ENCODE measurements at places on chromosomes 5 and 9. TPM values are rescaled to one million over a fixed set of nuclear protein-coding genes. Genes with fewer than 3 reads are reported as not detected.

The FGF1 gene
- 2.2 TPM for polyA plus RNA-seq

The PITX1 gene
- 0.30 TPM for polyA plus RNA-seq

The PCDHA10 gene
- 0.27 TPM for polyA plus RNA-seq

DNA sequence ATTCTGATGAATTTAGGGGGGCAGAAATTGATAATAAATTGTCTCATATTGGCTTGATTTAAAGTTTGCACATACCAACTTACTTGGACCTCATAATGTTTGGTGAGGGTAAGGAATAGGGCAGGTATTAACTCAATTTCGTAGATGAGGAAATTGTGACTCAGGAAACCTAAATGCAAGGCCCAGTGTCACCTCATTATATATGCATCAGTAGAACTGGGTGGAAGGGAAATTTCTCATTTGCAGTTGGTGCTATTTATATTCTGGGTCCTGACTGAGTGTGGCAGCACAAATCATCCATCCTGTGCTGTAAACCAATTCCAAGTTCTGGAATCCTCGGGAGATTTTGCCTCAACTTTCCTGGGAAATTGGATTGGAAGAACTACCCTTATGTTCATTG is 103.0 kb downstream of the SPATA31D1 start:
- no peak for DNase-seq

DNA sequence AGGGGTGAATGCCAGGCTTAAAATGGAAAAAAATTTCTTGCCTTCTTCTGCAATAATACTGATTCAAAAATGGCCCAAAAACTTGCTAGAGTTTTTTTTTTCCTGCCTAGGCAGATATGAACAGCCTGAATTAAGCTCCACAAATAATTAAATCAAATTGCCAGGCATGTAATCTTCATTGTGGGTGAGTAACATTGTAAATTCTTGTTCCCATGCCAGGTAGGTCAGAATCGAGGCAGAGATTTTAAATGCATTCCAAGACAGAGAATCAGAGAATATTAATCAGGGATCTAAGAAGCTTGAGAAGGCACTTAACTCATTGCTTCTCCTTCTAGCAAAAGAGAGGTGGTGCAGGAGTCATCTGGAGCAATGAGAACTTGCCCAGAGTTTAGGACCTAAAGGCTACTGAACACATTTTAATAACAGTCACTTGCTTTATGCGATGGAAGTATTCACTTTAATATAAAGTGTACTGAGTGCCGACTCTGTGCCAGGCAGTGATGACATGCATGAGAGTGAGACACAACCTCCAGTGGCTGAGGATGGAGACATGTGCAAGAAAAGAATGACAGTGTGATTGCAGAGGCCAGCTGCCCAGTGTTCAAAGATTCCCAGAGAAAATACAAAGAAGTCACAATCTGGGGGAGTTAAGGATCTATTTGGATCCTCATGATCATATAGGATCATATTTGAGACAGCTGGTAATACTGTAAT is 102.3 kb downstream of the APBA1 start:
- DNase-seq: no peak

GRCh38 chr5:146515473-146516150 is 378 bp downstream of the GPR151 start:
- DNase-seq: no peak

- DNase-seq: no peak
These were observed 33.5 kb upstream of the APC start for GRCh38 chr5:112703866-112704820.

The FUT7 gene
- polyA plus RNA-seq: not detected

GRCh38 chr9:129490583-129491486 is 130.1 kb downstream of the C9orf50 start:
- no peak for DNase-seq

GRCh38 chr9:125085703-125086477 is 57.4 kb downstream of the SCAI start:
- DNase-seq: no peak

- no peak for DNase-seq
These were observed 35.6 kb upstream of the NSMF start for GRCh38 chr9:137494550-137495351.

The FOXI1 gene
- 0.07 TPM for polyA plus RNA-seq

The KIF27 gene
- polyA plus RNA-seq: 19.9 TPM

The SLC34A1 gene
- polyA plus RNA-seq: not detected

- DNase-seq: no peak
These were observed 45.9 kb upstream of the SHB start for GRCh38 chr9:38114905-38115304.
